Motor neuron (in vitro differentiated cells): ENCODE measurements at places on chromosomes 16 and 17.

DNA sequence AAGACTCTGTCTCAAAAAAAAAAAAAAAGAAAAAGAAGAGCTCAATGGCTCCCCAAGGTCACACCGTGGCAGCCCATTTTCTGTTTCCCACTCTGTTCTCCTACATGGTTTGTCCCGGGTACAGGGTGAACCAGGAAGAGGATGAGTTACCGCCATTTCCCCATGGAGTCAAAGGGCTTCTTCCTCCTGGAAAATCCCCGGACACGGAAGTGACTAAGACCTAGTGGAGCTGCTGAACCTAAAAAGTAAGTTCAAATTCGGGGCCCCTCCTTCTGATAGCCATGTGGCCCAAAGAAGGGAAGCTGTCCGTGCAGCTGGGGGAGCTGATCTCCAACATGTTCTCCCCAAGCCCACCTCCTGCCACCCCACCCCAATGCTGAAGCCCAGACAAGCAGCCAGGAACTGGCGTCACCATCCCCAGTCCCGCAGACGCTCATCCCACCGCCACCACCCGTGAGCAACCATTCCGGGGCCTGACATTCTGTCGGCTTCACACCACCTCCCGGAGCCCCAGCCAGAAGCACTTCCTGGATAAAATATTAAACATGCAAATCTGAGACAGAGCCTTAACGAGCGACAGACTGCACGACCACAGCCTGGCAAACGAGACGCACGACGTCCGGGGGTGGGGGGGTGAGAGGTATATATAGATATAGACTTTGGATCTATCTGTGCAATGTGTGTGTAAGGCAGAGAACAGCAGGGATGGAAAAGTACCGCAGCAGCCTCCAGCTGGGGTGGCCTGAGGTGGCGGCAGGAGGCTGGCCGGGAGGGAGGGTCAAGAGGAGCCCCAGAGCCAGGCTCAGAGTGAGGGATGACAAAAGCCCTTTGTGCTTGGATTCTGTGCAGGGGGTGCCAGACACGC lies 17.6 kb downstream of the EPOP start:
- peak; percentile 30 for ATAC-seq

GRCh38 chr17:42609182-42609813 lies at the start of the genes RETREG3 and TUBG1:
TSS of gene RETREG3 (minus strand) at chr17:42609374. CDS start at chr17:42609324, 50 bp downstream.
TSS of gene TUBG1 (plus strand) at chr17:42609683. CDS start at chr17:42609738, 55 bp downstream.
- ATAC-seq: peak; percentile 83

DNA sequence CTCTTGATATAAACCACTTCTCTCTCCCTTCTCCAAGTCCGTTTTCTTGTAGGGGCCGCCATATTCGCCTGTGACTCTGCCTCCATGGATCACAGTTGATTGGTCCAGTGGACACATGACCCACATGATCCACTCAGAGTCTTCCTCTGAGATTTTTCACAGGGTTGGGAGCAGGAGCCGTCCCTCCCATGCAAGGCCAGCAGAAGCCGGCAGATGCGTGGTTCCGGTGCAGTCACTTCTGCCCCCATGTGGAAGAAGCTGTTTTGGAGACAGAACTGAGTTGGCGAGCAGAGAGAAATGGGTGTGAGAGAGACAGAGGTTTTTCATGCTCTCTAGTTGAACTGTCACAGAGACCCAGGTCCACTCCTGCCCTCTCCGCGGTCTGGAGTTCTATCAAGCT lies 83.3 kb downstream of the C16orf95 start:
- no peak for ATAC-seq

- ATAC-seq: no peak
Measured at GRCh38 chr17:82361885-82362633, 3.0 kb downstream of the TEX19 start.

DNA sequence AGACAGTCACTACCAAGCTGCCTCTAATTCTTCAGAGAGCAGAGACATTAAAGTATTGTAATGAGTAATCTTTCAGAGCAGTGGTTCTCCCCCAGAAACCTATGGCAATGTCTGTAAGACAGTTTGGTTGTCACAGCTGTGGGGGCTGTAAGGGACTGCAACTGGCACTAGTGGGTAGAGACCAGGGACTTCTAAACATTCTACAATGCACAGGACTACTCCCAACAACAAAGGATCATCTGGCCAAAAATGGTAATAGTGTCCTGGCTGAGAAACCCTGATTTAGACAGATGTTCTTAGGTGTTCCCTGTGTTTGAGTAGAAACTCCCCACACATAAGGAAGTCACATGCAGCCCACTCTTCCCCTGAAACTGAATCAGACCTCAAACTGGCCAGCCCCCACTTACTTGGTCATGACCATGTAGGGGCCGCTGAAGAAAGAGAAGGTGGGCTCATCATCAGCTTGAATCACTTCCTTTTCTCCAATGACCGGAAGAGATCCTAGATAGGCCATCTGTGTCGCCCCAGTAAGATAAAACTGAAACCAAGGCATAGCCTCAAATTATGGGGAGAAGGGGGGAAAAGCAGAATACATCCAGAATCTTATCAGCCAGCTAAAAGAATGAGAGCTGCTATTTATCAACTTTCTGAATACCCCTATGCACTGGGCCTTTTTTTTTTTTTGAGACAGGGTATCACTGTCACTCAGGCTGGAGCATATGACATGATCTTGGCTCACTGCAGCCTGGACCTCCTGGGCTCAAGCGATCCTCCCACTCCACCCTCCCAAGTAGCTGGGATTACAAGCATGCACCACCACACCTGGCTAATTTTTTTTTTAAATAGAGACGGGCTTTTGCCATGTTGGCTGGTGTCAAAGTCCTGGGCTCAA lies 75.8 kb downstream of the TEX14 start:
- ATAC-seq: no peak

GRCh38 chr16:27363797-27364196 lies 38.2 kb upstream of the IL21R start:
- ATAC-seq: no peak

DNA sequence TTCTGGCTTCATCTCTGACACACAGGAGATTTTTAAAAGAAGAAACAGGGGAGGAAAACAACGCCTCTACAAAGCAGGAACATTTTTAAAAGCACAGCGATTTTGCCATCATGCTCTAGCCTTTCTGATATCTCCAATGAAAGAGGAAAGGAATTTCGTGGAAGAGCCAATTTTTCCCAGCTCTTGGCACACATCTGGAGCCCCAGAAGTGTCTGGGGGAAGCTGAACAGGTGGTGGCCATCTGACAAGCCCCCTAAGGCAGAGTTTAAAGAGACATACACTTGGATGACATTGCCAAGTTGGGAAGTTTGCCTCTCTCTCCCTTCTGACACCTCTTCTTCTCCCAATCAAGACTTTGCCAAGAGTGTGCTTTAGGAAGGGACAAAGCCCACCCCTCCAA lies 82.1 kb downstream of the CCT6B start:
- ATAC-seq: no peak

GRCh38 chr17:9409878-9410277 lies 165.7 kb downstream of the STX8 start:
- ATAC-seq: no peak
